ENCODE measurements at places on chromosomes 3 and 15.
A peak's percentile ranks its signal among the peaks of the same experiment; 100 is the strongest.

DNA sequence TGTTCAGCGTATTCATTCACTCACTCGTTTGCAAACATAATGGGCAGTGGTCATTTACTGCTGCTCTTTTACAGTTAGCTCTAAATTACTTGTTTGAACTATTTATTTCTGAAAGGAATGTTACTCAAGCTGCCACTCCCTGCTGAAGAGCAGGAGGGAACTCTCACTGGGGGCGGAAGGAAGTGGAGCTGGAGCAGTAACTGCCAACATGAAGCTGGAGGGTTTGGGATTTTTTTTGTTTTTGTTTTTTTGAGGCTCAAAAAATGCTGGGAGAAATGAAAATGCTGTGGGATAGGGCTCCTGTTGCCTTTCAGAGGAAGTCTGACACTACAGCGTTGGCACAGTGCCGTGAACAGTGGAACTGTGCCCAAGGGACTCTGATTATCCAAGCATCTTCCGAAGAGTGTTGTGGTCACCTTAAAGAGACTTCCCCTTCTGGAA, 44.1 kb downstream of the SENP2 start:
- peak; percentile 28 for ATAC-seq

DNA sequence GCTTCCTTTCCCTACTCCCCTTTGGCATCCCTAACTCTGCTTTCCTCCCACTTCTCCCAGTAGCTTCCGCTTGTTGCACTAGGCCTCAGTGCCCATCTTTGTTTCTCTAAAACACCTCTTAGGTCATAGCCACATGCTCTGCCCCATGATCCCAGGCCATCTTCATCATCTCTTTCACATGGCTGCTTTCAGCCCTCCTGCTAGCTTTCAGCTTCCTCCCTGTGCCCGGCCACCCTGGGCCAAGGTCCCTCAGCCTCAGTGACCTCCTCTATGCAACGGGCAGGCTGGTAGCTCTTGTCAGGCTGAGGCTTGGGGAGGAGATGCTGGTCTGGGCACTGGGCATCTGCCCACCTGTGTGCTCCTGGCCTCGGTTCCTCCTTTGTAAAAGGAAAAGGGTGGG, 2.3 kb downstream of the PLEKHO2 start:
- ATAC-seq: no peak

- no peak for ATAC-seq
Observed at GRCh38 chr3:154235330-154235729, 89.0 kb downstream of the DHX36 start.

DNA sequence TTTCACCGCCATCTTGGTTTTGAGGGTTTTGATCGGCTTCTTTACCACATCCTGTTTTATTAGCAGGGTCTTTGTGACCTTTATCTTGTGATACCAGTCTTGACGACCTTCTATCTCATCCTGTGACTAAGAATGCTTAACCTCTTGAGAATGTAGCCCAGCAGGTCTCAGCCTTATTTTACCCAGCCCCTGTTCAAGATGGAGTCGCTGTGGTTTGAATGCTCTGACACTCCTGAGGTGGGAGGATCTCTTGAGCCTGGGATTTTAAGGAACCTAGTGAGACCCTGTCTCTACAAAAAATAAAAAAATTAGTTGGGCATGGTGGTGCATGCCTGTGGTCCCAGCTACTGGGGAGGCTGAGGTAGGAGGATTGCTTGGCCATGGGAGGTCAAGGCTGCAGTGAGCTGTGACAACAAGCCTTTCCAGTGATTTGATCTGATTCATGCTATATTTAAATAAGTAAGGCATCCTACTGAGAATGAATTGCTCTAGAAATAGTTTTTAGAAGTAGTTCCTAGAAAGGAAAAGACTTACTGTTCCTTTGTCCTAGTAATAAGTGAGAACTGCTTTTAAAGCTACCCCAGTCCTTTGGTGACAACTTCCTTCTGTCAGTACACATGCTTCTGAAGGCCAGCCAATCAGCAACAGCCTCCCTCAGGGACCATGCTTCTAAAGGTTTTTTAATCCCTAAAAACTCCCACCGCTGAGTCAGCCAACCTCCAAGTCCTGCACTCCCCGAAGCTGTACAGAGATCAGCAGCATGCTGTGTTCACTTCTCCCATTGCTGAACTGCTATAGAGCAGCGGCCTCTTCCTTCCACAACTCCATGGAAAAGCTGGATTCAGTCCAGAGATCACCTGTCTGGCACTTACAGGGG, 9.1 kb upstream of the CEMIP start:
- ATAC-seq: no peak

GRCh38 chr3:74329096-74329495, 285.4 kb downstream of the CNTN3 start:
- no peak for ATAC-seq

DNA sequence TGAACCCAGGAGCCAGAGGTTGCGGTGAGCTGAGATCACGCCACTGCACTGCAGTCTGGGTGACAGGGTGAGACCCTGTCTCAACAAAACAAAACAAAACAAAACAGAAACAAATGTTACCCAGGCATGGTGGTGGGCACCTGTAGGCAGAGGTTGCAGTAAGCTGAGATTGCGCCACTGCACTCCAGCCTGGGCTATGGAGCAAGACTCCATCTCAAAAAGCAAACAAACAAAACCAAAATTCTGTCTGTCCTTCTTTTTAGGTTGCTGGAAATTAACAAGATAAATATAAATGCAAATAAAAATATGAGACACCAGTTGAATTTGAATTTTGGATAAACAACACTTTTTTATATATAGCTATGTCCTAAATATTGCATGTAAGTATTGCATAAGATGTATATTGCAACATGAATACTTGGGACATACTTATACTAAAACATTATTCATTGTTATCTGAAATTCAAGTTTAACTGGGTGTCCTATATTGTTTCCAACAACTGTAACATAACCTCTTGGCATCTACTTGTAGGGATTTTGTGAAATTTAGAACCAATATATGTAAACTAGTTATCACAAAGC, 4.7 kb upstream of the CEP97 start:
- ATAC-seq: no peak

- ATAC-seq: no peak
Observed at GRCh38 chr3:17602126-17602525, 140.3 kb downstream of the TBC1D5 start.
